ENCODE measurements at places on chromosomes 7 and 10.

- DNase-seq: no peak
Observed at GRCh38 chr10:34187201-34187600, 627.9 kb downstream of the PARD3 start.

- no peak for DNase-seq
Observed at GRCh38 chr7:25952261-25953057, 199.5 kb upstream of the NFE2L3 start.

DNA sequence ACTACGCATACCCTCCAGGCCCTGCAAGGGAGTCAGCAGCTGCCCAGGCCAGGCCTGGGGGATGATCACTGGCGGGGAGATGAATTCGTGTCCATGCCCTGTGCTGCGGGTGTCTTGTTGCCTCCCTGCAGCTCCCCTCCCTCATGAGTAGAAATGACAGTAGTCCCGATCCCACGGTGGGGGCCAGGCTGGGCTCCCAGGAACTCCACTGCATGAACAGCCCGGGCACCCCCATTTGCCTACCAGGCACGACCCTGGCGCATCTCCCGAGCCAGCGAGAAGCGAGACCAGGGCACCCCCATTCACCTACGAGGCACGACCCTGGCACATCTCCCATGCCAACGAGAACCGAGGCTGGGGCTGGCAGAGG lies 246.5 kb downstream of the ELFN1 start:
- DNase-seq: no peak

DNA sequence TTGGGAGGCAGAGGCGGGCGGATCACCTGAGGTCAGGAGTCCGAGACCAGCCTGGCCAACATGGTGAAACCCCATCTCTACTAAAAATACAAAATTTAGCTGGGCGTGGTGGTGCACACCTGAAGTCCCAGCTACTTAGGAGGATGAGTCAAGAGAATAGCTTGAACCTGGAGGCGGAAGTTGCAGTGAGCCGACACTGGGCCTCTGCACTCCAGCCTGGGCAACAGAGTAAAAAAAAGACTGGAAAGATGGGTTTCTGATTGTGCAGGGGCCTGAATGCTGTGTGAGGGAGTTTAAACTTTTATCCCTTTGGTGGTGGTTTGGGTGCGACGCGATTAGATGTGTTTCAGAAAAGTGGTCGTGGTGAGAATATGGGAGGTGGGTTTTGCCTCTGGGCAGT lies 1.8 kb downstream of the CHST12 start:
- no peak for DNase-seq

GRCh38 chr10:51910189-51910588 lies 210.8 kb upstream of the CSTF2T start:
- DNase-seq: no peak

DNA sequence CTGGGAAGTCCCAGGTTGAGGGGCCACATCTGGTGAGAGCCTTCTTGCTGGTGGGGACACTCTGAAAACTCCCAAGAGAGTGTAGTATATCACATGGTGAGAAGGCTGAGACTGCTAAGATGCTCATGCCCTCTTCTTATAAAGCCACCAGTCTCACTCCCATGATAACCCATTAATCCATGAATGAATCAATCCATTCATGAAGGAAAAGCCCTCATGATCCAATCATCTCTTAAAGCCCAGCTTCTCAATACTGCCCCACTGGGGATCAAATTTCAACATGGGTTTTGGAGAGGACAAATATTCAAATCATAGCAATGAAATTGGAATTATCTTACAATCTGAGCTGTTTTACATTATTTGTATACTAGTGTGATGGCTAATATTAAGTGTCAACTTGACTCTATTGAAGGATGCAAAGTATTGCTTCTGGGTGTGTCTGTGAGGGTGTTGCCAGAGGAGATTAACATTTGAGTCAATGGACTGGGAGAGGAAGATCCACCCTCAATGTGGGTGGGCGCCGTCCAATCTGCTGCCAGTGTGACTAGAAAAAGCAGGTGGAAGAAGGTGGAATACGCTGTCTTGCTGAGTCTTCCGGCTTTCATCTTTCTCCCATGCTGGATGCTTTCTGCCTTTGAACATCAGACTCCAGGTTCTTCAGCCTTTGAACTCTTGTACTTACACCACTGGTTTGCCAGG lies 14.3 kb upstream of the UBE2D1 start:
- DNase-seq: no peak
